ENCODE measurements at places on chromosomes 7 and 10.

- DNase-seq, result peak; percentile 22
Observed at GRCh38 chr10:3976718-3977117, 191.7 kb upstream of the KLF6 start.

DNA sequence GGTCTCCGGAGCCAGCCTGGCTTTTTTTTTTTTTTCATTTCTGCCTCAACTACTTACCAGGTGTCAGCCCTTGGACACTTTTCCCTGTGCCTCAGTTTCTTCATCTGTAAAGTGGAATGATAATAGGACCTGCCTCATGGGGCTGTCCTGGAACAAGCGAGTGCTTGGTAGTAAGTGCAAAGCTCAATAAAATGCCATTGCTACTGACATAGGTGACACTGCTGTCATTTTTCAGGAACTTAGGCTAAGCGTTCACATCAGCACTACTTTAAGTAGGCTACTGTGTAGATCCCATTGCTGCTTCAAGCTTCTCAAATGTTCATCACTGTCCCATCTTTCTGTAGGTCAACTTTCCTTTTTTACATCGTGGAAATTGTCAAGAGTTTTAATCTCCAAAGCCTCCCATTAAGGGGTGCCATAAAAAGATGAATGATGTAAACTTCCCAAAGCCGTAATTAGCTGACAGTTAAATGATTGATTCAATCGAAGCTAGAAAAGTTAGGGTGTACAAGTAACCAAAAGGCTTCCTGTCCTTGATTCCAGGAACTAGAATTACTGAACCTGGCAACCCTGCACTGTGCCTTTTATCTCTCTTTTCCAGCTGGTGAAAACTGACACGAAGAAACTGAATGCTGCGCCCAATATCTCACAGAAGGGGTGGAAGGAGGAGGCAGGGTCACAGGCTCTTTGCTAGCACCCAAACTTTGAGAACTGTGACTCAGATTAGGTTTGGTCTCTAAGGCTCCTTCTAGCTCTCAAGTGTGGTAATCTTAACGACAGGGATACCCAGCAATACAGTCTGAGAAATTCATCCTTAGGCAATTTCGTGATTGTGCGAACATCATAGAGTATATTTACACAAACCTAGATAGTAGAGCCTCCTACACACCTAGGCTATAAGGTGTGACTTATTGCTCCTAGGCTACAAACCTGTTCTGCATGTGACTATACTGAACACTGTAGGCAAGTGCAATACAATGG is 861 bp upstream of the USP6NL start:
- DNase-seq, result no peak

- DNase-seq, result no peak
Observed at GRCh38 chr7:38054199-38054598, 123.8 kb upstream of the STARD3NL start.

DNA sequence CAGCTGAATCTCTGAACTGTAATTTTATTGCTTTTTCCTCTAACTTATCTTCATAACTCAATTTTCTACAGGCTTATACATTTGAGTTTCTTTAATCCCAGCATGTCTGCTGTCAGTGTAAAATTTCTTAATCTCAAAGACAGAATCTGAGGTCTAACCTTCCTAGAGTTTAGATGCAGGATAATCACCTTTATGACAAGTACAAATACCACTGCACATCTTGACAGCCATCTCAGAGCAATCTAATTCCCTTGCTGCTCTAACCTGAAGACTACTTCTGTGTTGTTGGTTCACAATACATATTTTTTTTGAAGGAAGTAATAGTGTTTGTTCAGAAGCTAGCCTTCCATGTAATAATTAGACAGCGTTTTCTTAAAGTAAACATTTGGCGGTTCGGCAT is 424.2 kb upstream of the ZWINT start:
- DNase-seq, result no peak

DNA sequence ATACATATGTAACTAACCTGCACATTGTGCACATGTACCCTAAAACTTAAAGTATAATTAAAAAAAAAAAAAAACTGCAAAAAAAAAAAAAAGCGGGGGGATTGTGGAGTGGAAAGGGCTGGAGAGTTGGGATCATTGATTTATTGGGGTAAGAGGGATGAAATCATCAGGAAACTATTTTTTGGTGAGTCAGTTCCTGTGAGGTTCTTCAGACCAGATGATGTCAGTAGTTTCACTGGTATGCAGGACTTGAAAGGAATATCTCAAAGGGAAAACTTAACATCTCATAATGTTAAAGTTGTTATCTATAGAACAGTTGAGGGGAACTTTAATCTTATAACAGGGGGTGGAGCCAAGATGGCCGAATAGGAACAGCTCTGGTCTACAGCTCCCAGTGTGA is 32.6 kb upstream of the TECTB start:
- no peak for DNase-seq

GRCh38 chr7:36001546-36001945 is 151.5 kb upstream of the EEPD1 start:
- no peak for DNase-seq

DNA sequence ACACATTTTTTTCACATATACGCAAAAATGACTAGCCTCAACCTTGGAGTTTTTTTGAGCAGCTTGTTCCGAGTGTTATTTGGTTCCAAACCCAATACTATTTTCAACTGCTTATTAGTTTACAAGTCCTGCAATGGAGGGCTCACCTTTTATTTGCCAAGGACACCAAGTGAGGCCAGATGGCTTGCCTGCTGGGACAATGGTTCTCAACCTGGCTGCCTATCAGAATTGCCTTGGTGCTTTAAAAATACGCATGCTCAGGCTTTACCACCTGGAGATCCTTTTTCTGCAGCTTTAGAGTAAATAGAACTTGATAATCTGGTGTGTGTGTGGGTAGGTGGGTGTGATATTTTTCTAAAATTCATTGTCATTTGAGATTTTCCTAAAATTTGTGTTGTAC is 276.8 kb downstream of the MTERF1 start:
- peak; percentile 6 for DNase-seq

- no peak for DNase-seq
Observed at GRCh38 chr10:23585186-23585585, 146.3 kb downstream of the OTUD1 start.

- peak; percentile 38 for DNase-seq
Observed at GRCh38 chr10:35386594-35387174, 50.4 kb downstream of the CCNY start.

DNA sequence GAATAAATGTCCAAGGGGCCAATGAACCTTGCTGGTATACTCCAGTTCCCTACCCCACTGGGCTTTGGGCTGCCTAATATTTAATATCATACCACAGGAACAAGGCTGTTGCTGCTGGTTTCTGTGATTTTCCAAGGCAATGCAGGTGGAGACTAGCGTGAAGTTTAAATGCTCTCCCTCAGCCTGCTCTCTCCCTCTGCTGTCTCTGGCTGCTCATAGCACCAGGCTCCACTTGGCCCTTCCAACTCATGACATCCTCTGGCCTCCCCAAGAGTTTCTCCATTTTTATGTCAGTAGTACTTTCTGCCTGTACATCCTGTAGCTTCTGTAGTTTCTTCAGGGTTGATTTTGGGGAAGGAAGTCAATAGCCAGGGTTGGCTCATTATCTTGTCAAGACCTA is 103.5 kb downstream of the LHFPL3 start:
- DNase-seq, result no peak

DNA sequence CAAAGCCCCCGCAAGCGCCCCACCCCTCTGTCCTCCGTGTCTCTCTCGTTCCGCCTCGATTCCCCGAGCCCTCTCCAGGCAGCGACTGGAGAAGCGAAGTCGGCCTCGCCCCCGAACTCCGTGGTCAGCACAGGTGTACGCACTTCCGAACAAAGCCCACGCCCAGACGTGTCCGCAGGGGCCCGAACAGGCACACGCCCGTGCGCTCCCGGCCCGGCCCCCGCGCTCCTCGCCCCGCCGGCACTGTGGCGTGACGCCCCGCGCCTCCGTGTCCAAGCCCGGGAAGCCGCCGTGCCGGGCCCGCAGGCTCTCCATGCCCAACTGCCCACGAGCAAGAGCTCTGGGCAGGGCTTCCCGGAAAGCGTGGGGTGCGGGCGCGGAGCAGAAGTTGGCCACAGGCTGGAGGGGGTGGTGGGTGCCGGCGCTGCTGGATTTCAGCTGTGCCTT is 662 bp downstream of the NRCAM start:
- no peak for DNase-seq

- DNase-seq, result no peak
Observed at GRCh38 chr7:109125001-109125400, 555.3 kb downstream of the DNAJB9 start.
